ENCODE measurements at places on chromosomes 11 and 22. TPM values are rescaled to one million over a fixed set of nuclear protein-coding genes. Genes with fewer than 3 reads are reported as not detected.

Gene C11orf52
- 33.4 TPM for total RNA-seq

Gene TRIM49
- total RNA-seq: not detected

Gene APOBEC3H
- not detected for total RNA-seq

Gene PRAME
- not detected for total RNA-seq

Gene IZUMO1R
- total RNA-seq: not detected

Gene STK33
- 45.4 TPM for total RNA-seq

Gene MRTFA
- total RNA-seq: 142 TPM

Gene MS4A7
- total RNA-seq: 7.8 TPM

DNA sequence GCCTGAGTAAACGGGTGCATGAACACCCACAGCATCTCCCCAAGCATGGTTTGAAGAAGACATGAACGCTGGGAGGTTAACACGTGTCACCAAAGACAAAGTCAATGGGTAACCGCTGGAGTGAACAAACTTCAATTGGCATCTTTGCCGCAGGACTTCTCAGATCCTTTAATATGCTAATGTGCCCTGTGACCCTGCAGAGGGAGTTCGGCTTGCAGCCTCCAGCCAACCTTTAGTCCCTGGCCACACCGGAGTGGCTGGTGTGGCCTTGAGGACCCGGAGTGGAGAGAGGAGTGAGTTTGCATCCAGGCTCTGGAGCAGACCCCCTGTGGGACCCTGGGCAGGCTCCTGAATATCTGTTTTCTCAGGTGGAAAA lies 57.0 kb downstream of the FLRT1 start:
- DNase-seq: no peak
- H3K4me1 ChIP-seq: peaks cover 87% of the 10 kb centered on the region
- H3K36me3 ChIP-seq: no peaks in the 10 kb centered on the region
- H3K4me3 ChIP-seq: no peak overlapping the region
- H3K27ac ChIP-seq: peak overlapping the region; percentile 20
- no peaks in the 10 kb centered on the region for H3K27me3 ChIP-seq

DNA sequence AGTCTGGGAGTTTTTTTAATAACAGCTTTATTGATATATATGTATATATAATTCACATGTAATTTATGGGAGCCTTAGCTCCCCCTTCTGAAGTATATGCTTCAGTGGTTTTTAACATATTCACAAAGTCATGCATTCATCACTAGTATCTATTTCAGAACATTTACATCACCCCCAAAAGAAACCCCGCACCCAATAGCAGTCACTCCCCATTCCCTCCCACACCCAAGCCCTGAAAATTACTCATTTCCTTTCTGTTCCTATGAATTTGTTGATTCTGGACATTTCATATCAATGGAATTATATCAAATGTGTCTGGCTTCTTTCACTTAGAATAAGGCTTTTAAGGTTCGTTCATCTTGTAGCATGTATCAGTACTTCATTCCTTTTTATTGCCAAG lies 35.6 kb upstream of the SYT7 start:
- DNase-seq: no peak
- no peak overlapping the region for H3K27ac ChIP-seq
- no peaks in the 10 kb centered on the region for H3K4me1 ChIP-seq

DNA sequence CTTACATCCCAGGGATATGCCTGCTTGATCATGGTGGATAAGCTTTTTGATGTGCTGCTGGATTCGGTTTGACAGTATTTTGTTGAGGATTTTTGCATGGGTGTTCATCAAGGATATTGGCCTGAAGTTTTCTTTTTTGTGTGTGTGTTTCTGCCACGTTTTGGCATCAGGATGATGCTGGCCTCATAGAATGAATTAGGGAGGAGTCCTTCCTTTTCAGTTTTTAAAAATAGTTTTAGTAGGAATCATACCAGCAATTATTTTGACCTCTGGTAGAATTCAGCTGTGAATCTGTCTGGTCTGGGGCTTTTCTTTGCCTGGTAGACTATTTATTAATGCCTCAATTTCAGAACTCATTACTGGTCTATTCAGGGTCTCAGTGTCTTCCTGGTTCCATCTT lies 362.4 kb downstream of the JRKL start:
- no peaks in the 10 kb centered on the region for H3K27me3 ChIP-seq
- H3K36me3 ChIP-seq: no peaks in the 10 kb centered on the region
- H3K4me1 ChIP-seq: no peaks in the 10 kb centered on the region

GRCh38 chr11:113668255-113668654 lies 37.9 kb downstream of the TMPRSS5 start:
- no peak for DNase-seq
- H3K4me3 ChIP-seq: no peak overlapping the region
- no peaks in the 10 kb centered on the region for H3K4me1 ChIP-seq
- H3K27ac ChIP-seq: no peak overlapping the region

- no peaks in the 10 kb centered on the region for H3K36me3 ChIP-seq
- H3K27me3 ChIP-seq: no peaks in the 10 kb centered on the region
- peak overlapping the region; percentile 89 for H3K4me3 ChIP-seq
- DNase-seq: no peak
Observed at GRCh38 chr11:46618837-46619236, 1.5 kb downstream of the ATG13 start.

- no peaks in the 10 kb centered on the region for H3K27me3 ChIP-seq
- no peak for DNase-seq
- H3K27ac ChIP-seq: no peak overlapping the region
Observed at GRCh38 chr11:74633406-74634393, 41.3 kb downstream of the POLD3 start.

GRCh38 chr11:118437208-118438125 lies 1.2 kb downstream of the KMT2A start:
- no peaks in the 10 kb centered on the region for H3K36me3 ChIP-seq
- peak overlapping the region; percentile 95 for H3K4me3 ChIP-seq
- peak; percentile 51 for DNase-seq
- H3K4me1 ChIP-seq: peaks cover 48% of the 10 kb centered on the region
- peak overlapping the region; percentile 91 for H3K27ac ChIP-seq

- H3K4me3 ChIP-seq: no peak overlapping the region
- no peaks in the 10 kb centered on the region for H3K27me3 ChIP-seq
- H3K4me1 ChIP-seq: no peaks in the 10 kb centered on the region
- DNase-seq: no peak
- no peak overlapping the region for H3K27ac ChIP-seq
Observed at GRCh38 chr11:112454841-112455240, 194.2 kb upstream of the PLET1 start.

DNA sequence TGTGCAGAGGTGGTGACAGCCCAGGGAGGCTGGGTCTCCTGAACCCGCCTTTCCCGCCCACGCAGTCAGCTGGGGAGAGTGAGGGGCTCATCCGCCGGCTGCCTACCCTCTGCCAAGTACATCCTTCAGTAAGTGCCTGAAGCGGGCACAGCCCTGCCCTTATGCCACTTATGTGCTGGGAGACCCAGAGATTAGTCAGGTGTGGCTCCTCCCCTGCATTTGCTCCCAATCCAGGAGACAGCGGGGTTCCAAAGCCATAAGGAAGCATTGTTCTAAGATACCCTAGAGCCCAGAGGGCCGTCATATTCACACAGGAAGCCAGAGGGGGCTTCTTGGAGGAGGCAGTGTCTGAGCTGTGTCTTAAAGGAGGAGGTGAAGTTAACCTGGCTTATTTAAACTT lies 5.8 kb upstream of the PPP6R3 start:
- H3K4me3 ChIP-seq: no peak overlapping the region
- H3K4me1 ChIP-seq: peaks cover 23% of the 10 kb centered on the region
- H3K27ac ChIP-seq: no peak overlapping the region
- peak; percentile 82 for DNase-seq
- H3K36me3 ChIP-seq: no peaks in the 10 kb centered on the region

DNA sequence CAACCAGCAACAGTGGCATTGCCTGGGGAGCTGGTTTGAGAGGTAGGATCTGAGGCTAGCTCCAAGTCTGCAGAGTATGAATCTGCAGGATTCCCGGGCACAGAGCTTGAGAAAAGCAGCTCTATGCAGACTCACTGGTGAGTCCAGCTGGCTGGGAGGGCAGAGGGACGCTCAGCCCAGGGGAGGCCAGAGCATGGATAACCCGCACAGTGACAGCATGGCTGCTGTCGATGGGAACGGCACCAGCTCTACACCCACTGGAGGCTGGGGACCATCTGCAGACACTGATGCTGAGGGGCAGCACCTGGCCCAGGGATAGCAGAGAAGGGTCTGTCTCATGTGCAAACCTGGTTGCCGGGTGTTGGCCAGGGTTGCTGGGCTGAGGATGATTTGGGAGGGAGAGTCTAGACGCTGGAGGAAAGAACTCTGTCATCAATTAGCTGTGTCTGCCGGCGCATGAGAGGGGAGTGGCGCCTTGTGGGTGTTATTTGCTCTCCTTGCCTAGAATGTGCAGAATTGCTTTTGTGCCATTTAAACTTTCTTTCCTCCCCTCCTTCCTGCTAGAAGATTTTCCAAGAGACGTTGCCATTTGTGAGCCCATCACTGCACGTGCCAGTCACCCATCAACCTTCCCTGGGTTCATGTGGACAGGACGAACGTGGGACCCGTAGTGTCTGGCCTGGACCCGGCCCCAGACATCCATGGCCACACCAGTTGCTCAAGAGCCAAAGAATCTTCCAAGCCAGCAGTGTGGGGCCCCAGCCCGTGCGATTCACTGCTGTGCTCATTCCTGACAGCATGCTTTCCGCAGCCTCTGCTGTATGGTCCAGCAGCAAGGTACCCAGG lies 19.1 kb upstream of the LINC01488 start:
- H3K4me1 ChIP-seq: peaks cover 36% of the 10 kb centered on the region
- no peaks in the 10 kb centered on the region for H3K27me3 ChIP-seq
- no peak overlapping the region for H3K27ac ChIP-seq
- no peak for DNase-seq
- no peak overlapping the region for H3K4me3 ChIP-seq
- H3K36me3 ChIP-seq: no peaks in the 10 kb centered on the region
